ENCODE measurements at places on chromosomes 3 and 15. TPM values are rescaled to one million over a fixed set of nuclear protein-coding genes. Genes with fewer than 3 reads are reported as not detected.
A peak's percentile ranks its signal among the peaks of the same experiment; 100 is the strongest.

- no peaks in the 10 kb centered on the region for H3K27me3 ChIP-seq
- H3K27ac ChIP-seq: no peak overlapping the region
- no peak for DNase-seq
- no peak overlapping the region for H3K4me3 ChIP-seq
- H3K4me1 ChIP-seq: no peaks in the 10 kb centered on the region
These were observed 5.3 kb upstream of the GUCA1C start for GRCh38 chr3:108959017-108959416.

AMIGO3 gene
- total RNA-seq: not detected

FOXB1 gene
- not detected for total RNA-seq

PLOD2 gene
- 65.4 TPM for total RNA-seq

- no peak for DNase-seq
- peak overlapping the region; percentile 86 for H3K27ac ChIP-seq
- H3K4me1 ChIP-seq: peaks cover 66% of the 10 kb centered on the region
- peak overlapping the region; percentile 73 for H3K4me3 ChIP-seq
- H3K27me3 ChIP-seq: no peaks in the 10 kb centered on the region
- H3K36me3 ChIP-seq: peaks cover 31% of the 10 kb centered on the region
These were observed 55.8 kb downstream of the CMSS1 start for GRCh38 chr3:99873269-99874102.

- peaks cover 15% of the 10 kb centered on the region for H3K36me3 ChIP-seq
- no peaks in the 10 kb centered on the region for H3K4me1 ChIP-seq
- H3K4me3 ChIP-seq: no peak overlapping the region
- no peak for DNase-seq
- H3K27me3 ChIP-seq: no peaks in the 10 kb centered on the region
These were observed 137.3 kb upstream of the BHLHE40 start for GRCh38 chr3:4841776-4842440.

DNA sequence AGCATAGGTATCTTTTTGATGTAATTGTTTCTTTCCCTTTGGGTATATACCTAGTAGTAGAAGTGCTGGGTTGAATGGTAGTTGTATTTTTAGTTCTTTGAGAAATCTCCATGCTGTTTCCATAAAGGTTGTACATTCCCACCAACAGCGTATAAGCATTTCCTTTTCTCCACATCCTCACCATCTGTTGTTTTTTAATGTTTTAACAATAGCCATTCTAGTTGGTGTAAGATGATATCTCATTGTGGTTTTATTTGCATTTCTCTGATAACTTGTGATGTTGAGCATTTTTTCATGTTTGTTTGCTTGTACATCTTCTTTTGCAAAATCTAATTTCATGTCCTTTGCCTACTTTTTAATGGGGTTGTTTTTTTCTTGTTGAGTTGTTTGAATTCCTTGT, 80.0 kb upstream of the TMC3 start:
- DNase-seq: no peak
- no peak overlapping the region for H3K27ac ChIP-seq
- H3K4me1 ChIP-seq: no peaks in the 10 kb centered on the region
- no peaks in the 10 kb centered on the region for H3K36me3 ChIP-seq

DNA sequence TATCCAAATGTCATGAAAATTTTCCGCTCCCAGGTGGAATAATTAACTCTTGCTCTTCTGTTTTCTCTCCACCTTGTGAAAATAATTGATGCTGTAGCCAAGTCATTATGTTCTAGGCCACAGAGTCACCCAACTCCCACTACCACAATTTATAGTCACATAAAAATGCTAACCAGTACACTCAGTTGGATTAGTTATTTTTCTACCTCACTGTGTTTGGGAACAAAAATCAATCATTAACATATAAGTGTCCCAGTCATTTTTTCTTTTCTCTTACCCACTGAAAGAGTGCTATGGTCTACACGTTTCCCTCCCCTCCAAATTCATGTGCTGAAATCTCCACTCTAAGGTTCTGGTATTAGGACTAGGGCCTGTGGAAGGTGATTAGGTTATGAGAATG, 255.6 kb upstream of the LMCD1 start:
- H3K4me3 ChIP-seq: no peak overlapping the region
- no peak for DNase-seq
- no peak overlapping the region for H3K27ac ChIP-seq
- no peaks in the 10 kb centered on the region for H3K36me3 ChIP-seq

SKOR1 gene
- 0.10 TPM for total RNA-seq

DNA sequence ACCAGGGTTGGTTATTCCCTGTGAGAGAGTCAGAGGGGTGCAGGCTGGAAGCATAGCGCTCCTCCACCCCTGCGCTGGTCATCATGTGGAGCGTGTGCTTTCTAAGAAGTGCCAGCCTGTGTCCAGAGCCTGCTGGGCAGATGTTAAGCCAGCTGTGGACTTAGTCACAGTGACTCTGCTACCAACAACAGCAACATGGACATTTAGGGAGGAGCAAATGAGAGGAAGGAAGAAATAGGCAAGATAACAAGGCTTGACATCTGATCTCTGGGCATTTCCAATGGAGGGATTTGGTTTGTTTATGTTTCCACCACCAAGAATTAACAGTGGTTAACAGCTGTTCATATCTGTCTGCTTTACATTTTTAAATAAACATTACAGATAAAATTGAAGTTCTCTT, 36.4 kb upstream of the MYZAP start:
- no peak overlapping the region for H3K27ac ChIP-seq
- no peaks in the 10 kb centered on the region for H3K27me3 ChIP-seq
- peaks cover 18% of the 10 kb centered on the region for H3K4me1 ChIP-seq

DNA sequence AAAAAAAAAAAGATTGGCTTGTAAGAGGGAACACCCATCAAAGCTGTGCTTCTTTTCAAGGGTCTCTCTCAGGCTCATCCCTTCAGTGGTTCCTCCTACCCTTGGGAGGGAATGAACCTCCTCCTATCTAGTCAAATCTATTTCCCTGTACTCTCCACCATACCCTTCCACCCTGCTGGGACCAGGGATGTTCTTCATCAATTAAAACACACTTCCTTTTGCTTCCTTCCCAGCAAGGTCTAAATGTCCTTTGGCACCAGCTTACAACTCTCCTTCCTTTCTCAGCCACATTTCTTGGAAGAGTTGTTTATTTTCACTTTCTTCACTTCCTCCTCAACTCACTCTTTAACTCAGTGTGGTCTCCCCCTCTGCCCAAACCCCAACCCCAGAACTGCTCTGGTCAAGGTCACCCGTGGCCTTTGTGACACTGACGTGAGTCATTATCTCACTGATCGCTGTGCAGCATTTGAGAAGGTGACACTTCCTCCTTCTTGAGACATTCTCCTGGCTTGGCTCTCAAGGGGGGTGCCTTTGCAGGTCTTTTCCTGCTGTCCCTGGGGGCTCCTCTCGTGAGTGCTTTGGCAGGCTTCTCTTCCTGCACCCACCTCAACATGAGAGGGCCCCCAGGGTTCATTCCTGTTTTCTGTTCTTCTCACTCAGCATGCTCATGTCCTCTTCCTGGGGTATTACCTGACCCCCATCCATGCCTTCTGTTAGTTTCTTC, 210.5 kb upstream of the TLE3 start:
- no peaks in the 10 kb centered on the region for H3K36me3 ChIP-seq
- no peaks in the 10 kb centered on the region for H3K4me1 ChIP-seq
- H3K27me3 ChIP-seq: peaks cover 1% of the 10 kb centered on the region
